Myocyte (in vitro differentiated cells): ENCODE measurements at places on chromosomes 2 and 18. TPM values are rescaled to one million over a fixed set of nuclear protein-coding genes. Genes with fewer than 3 reads are reported as not detected.

GRCh38 chr2:196252408-196253115 lies 81.2 kb upstream of the STK17B start:
- peak; percentile 41 for DNase-seq

GRCh38 chr18:55372209-55372608 lies 215.8 kb downstream of the TCF4 start:
- DNase-seq, result no peak

GRCh38 chr18:47418746-47419145 lies 167.3 kb upstream of the SKOR2 start:
- no peak for DNase-seq

DNA sequence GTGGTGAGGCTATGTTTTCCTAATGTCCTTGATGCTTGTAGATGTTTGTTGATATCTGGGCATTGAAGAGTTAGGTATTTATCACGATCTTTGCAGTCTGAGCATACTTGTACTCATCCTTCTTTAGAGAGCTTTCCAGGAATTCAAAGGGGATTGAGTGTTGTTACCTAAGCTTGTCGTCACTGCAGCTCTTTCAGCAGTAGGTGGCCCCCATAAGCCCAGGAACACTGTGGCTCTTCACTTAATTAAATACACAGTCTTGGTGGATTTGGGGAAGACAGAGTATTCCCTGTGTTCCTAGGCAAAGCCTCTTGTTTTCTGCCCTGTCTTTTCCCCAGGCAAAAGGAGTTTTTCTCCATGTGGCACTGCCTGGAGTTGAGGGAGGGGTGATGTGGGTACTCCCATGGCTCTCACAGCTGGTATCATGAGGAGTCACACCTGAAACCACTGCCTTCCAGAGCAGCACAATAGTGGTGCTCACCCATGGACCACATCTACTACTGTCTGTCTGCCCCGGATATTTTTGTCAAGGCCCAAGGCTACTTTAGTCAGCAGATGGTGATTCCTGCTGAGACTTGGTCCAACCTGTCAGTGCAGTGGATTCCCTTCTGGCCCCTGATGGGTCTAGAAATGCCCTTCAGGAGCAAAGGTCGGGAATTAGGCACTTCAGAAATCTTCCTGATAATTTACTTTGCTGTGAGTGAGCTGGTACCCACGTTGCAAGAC lies 95.7 kb downstream of the GALNT13 start:
- DNase-seq, result no peak

- DNase-seq, result peak; percentile 21
Measured at GRCh38 chr2:71830497-71831192, 317.0 kb downstream of the CYP26B1 start.

GRCh38 chr2:171741189-171741588 lies 53.9 kb downstream of the DYNC1I2 start:
- DNase-seq, result no peak

Gene CCDC141
- 32.4 and 61.8 TPM in 2 replicates for total RNA-seq

Gene ADD2
- total RNA-seq, result not detected in 2 replicates
